ENCODE measurements at places on chromosomes 12 and 14.

DNA sequence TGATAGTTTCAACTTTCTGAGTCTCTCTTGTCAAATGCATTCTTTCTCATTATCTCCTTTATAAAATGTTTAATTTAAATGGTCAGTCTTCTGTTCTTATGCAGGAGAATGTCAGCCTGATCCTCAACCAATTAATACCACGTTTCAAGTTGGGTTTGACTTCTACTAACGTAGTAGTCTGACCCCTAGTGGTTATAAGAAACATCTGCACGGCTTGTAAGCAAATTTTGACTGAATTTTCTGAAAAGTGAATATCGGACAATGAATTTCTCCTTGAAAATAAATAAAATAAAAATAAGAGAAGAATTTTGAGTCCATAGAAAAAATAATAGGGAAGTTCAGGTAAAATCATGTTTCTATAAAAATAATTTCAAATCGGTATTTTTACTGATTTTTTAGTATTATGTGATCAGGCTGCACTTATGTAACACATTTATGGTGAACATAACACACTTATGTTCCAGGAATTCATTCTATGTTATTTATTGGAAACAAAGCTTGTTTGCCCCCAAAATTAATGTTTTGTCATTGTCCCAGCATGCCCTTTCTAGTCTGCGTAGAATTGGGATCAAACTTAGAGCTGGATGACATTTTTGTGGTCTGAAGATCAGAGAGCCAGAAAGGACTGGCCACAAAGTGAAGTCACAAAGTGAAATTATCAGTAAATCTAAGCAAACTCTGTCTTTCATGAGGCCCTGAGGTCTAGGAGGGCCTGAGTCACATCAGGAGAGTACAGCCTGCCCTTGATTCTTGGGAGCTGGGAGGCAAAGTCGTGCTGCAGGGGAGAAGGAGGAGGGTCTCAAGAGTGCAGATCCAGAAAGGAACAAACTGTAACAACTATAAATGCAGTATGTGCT is 101.2 kb upstream of the STXBP6 start:
- peak; percentile 58 for DNase-seq

DNA sequence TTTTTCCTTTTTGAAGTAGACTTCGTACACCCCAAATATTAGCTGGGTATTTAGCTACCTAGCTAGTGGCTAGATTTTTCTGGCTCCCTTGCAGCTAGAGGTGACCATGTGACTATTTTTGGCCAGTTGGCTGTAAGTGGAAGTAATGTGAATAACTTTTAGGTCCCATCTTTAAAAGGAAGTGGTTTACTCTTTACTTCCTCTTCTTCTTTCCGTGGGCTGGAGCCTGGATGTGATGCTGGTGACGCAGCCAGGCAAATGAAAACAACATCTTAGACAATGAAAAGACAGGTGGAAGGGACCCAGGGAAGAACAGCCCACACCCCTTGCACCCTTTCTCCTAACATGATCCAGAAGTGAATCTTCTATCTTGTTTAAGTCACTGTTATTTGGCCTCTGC is 245.5 kb downstream of the ATP23 start:
- no peak for DNase-seq

GRCh38 chr14:56027421-56027820 is 90.8 kb upstream of the PELI2 start:
- DNase-seq, result no peak

- no peak for DNase-seq
These were observed 116.3 kb downstream of the TMX1 start for GRCh38 chr14:51356381-51356780.

GRCh38 chr14:98368221-98368620 is 903.8 kb downstream of the BCL11B start:
- DNase-seq, result no peak

DNA sequence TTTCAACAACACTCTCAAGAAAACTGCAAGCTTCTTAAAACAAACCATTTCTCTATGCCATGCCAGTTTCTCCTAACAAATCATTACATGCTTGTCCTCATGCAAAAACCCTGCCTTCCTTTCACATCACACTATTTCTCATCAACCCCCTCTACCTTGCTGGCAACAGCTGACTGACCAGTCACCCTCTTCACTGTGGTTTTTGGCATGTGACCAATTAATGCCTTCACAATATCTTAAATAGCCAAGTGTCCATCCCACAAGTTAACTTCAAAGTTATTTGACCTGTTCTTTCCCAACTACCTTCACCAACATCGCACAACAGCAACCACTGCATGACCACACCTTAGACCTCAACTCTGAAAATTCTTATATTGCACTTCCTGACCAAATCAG is 159.6 kb downstream of the CEP128 start:
- no peak for DNase-seq

DNA sequence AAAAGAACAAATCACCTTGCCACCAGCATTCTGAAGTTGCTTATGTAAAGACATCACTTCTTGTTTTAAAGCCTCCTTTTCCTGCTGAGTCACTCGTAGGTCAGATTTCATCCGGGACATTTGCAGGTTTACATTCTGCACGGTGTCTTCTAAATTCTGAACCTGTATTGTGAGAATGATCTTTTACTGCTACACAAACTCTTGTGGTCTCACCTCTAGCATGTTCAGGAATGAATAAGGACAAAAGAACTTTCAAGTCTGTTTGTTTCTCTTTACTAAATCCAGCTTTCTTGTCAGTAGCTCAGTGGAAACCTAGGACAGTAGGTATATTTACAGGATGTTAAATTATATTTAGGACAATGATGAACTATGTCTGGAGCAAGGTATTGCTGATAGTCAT is 73.5 kb upstream of the SAV1 start:
- DNase-seq, result no peak

- DNase-seq, result no peak
These were observed 16.9 kb downstream of the CDKN1B start for GRCh38 chr12:12734054-12734453.

- no peak for DNase-seq
These were observed 458 bp upstream of the DCTN2 start for GRCh38 chr12:57547288-57548012.
